NCI-H1417 treated with DMSO at 0.1 percent for 48 hours (cell line): ENCODE measurements at places on chromosomes 7 and 10.

GRCh38 chr7:93015101-93015778 is 102.5 kb downstream of the SAMD9 start:
- DNase-seq: no peak

DNA sequence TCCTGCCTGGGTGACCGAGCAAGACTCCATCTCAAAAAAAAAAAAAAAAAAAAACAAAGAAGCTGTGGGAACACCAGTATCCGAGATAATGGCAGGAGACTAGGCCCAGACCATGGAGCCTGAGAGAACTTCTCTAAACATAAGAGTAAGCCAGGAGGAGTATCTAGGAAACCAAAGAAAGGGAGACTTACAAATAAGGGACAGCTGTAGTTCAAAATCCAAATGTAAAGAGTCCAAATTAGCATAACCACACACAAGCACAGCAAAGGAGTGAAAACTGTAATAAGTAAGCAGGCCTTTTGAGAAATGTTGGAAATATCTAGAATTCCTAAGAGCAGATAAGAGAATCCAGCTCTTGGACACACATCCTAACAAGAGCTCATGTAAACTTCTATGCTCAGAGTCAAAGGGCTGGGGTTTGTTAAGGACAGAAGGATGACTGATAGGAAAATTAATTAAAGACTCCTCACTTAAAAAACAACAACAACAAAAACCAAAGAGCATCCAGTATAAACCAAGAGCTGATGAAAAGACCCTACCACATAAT is 15.8 kb downstream of the ZNF25 start:
- no peak for DNase-seq

GRCh38 chr7:7159063-7159658 is 23.2 kb upstream of the C1GALT1 start:
- DNase-seq: no peak

DNA sequence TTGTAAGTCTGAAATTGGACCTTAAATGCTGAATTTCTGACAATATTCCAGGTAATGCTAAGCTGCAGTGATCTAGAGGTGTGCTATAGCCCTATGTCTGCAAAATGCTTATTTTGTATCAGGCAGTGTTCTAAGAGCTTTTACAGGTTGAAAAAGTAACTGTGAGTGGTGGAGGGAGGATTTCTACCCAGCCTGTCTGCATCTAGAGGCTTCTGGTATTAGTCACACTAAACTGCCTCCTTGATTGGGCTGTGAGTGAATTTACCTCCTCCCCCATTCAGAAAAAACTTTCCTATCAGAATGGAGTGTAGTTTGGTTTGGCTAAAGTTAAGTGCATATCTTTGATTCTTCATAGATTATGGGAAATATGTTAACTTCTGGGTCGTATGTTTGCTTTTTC is 56.8 kb downstream of the BBS9 start:
- no peak for DNase-seq

- no peak for DNase-seq
These were observed 372.8 kb upstream of the CELF2 start for GRCh38 chr10:10644676-10645385.

DNA sequence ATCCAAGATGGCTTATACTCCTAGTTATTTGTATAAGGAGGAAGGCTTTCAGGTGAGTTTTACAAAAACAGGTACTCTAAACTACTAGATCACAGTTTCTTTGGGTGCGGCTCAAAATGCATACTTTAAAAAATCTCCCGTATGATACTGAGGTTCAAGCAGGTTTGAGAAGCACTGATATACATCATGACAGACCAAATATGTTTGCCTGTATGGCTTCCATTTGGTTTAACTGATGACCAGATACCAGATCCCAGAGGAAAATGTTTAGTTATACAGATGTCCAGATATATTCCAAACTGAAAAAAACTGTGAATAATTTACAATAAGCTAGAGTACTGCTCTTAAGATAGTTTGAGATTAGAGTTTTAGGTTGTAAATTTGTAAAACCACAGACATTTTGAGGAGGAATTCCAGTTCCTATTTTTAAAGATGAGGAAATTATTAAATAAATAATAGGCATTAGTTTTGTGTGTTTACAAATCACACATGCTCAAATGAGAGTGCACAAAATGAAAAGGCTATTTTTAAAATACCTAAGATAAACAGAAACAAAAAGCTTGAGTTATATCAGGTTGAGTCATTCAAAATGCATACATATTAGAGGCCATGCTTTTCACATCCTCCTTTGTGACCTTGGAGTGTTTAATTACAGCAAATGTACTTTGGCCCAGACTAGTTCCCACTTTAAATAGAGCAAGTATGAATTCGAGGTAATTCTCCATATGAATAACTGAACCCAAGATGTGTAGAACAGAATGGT is 60.5 kb downstream of the SEMA3C start:
- no peak for DNase-seq

- DNase-seq: no peak
These were observed 184.5 kb downstream of the TRIL start for GRCh38 chr7:28773423-28774145.

- no peak for DNase-seq
These were observed 214.3 kb downstream of the WDR37 start for GRCh38 chr10:1270490-1270889.
